ENCODE measurements at places on chromosomes 7 and 10.

DNA sequence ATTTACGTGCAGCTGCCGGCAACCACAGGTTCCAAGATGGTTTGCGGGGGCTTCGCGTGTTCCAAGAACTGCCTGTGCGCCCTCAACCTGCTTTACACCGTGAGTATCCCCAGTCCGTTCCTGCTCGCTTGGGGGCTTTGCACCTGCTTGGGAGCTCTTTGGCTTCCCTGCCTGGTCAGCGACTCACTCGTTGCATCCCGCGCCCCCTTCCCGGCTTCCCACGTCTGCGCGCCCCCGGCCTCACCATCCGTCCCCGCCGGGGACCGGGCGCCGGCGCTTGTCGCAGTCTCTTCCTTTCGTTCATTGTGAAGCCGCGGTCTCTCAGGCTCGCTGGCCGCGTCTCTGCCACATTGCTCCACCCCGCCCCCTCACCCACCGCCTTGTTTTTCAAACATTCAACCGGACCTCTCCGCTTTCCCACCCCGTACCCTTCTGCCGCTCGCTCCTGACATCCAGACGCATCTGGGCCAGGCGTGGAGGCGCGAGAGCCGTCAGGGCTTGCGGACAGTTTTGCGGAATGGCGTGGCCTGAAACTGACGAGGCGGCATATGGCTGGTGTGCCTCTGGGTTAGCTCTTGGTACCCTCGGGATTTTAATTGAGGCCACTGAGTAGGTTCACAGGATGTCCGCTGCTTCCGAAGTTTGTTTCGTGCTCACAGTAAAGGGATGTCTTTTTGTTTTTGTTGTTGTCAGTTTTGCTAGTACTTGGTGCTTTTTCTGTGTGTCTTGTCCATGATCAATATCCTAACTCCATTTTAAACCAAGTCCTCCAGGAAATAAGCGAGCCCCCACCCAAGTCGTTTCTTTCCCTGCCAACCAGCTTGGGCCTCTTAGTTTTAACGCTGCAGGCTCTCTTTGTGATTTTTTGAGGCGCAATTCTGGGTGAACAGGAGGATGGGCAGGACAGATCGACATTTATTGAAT lies 639 bp downstream of the TSPAN13 start:
- DNase-seq, result peak; percentile 72

- DNase-seq, result no peak
Observed at GRCh38 chr7:151240536-151240935, 8.0 kb downstream of the SMARCD3 start.

- DNase-seq, result no peak
Observed at GRCh38 chr10:113078282-113078907, 128.3 kb downstream of the TCF7L2 start.

GRCh38 chr7:84218681-84219080 lies 24.1 kb upstream of the SEMA3A start:
- DNase-seq, result no peak

- DNase-seq, result no peak
Observed at GRCh38 chr7:101826081-101826835, 8.8 kb downstream of the CUX1 start.

GRCh38 chr7:87589631-87590030 lies 11.1 kb downstream of the ABCB1 start:
- DNase-seq, result no peak

All from right forelimb (tissue), 1 donor.